ENCODE measurements at places on chromosomes 7 and 10.

GRCh38 chr10:26441491-26442214, 3.5 kb downstream of the APBB1IP start:
- DNase-seq = no peak

DNA sequence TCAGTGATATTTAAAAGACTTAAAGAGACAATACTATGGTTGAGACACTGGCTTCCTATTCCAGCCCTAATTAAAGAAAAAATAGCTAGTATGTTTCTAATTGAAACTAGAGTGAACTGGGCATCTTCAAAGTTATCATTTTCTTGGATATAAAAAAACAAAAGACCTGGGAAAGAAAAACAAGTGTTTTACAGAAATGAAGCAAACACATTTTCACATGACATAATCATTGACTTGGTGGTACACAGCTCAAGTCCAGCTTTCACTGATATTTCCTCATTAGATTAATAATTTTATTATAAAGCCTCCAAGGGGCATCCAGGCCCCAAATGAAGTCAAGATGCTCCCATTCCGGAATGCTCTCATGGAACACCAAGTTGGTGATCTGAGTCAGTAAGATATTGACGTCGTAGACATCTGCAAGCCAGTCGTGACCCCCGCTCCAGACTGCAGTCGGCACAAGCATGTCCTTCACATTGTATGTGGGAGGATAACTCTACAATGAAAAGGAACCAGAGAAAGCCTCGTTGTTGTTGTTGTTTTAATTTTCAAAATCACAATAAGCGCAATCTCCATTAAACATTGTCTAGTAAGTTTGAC, 7.5 kb upstream of the CH25H start:
- DNase-seq = no peak

DNA sequence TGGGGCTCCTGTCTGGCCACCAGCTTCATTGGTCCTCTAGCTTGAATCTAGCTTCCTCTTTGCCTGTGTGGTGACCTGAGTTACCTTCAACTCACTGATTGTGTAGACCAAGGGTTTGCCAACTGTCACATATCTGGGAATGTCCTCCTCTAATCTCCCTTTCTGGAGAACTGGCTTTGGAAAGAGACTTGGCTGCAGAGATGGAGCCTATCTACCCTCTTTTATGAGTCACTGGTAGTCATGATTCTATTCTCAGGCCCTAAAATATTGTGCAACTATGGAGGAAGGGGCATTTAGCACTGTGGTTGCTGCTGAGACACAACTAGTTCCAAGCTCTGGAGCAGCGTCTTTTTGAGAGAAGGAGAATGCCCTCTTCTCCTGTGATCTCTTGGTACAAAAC, 691.3 kb downstream of the KCNMA1 start:
- DNase-seq = no peak

DNA sequence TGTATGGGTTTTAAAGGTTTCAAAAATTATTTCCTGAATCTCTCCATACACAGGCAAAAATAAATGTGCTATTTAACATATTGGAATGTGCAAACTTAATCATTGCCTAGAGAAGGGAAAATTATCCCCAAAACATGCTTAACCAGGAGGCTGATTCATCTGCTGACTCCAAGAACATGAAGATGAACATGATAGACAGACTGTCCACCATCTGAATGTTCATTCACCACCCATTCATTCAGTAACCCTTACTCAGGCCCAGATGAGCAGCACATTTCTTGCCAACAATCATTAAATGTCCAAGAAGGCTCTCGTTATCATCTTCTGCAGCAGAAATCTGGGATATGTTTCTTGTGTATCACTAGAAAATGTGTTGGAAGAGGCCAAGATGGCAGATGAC, 110.6 kb downstream of the PPP1R9A start:
- no peak for DNase-seq

DNA sequence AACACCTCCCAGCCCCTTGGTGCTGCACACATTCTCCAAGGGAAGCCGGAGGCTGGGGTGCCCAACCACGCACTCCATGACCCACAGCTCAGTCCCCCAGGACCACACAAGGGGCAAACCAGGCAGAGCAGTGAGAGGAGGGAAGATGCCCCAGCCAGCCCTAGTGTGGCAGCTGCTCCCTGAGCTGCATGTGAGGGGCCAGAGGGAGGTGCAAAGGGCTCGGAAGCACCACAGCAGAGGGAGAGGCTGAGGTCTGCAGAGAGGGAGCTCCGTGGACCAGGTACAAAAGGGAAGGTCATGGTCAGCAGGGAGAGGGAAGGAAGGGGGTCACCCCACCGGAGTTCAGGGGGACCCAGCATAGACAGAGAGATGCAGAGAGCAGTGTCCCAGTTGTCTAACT, 1.5 kb upstream of the CALML5 start:
- DNase-seq = no peak

DNA sequence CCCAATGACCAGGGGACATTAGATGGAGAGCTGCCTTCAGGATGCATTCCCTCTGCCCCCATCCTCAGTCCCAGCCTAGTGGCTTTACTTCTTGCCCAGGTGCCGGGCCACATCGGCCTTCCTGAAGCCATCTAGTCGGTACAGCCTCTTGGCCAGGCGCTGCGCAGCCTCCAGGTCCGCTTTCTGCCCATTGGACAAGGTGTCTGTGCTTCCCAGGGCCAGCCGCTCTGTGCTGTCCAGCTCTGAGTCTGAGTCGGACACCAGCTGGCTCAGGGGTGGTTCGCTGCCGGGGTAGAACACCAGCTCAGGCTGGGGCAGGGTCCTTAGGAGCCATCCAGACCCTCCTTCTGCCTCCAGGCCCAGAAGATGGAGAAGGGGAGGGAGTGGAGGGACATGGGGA, 6.3 kb downstream of the PSD start:
- DNase-seq = no peak

GRCh38 chr7:106840342-106840741, 24.7 kb upstream of the PIK3CG start:
- no peak for DNase-seq

GRCh38 chr10:73522263-73522662, 26.4 kb upstream of the PPP3CB start:
- DNase-seq = no peak

DNA sequence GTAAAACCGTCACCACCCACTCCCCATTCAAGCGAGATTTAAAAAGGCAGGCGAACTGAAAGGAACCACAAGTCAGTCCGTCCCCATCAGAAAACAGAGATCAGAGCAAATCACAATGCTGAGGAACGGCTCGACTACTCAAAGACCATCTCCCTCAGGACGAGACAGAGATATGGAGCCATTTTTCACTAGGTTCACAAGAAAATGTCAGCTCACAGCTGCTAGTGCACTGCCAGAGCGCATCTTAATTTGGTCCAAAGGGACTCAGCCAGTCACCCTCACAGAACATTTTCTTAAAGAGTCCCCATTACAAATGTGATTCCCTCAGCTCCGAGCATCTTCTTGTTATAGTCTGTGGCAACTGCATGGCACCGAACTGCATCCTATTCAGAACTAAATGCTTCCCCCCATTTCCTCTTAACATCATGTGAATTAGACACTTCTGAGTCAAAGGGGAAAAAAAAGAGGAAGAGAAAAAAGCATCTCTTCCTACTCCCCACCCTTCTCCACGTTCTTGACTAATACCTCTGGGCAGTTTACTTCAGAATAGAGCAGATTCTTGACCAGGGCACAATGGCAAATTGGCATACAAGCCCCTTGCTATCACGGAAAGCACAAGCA, 683.9 kb downstream of the MAGI2 start:
- DNase-seq = no peak

GRCh38 chr10:14502431-14502830, 171.7 kb upstream of the FRMD4A start:
- DNase-seq = no peak

DNA sequence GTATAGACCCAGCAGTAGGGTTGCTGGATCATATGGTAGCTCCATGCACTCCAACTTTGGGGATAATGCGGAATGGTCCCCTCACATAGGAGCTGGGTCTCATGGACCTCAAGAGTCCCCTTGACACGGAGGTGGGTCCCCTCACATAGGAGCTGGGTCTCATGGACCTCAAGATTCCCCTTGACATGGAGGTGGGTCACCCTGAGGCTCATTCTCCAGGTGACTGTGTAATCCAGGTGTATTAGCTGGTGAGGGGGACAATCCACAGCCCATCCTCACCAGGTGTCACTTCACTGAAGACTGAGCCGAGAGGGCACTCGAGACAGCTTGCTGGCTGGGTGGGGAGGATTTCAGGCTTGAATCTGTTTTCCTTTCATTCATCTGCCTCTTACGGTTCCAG, 121.9 kb downstream of the PTPN20 start:
- DNase-seq = no peak

Measured in activated naive CD4-positive, alpha-beta T cell (primary cell).